HCT116 (cell line): ENCODE measurements at places on chromosomes 3 and 15.

DNA sequence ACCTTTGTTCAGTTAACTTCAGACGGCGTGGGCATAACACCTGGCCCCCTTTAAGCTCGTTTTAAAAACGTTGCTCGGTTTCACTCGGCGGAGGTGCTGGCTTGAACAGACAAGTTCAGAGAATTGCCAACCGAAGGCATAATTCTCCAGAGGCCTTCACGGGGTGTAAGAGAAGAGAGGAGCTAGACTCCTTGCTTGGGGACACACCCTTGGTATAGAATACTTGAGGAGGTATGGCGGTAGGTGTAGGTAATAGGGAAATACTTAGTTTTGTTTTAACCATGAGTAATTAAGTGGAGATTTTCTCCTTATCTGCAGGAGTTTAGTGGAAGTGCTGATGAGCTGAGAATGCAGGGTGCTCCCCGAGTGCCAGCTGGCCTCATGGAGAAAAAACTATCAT is 921 bp downstream of the FBXL2 start:
- no peak for DNase-seq

DNA sequence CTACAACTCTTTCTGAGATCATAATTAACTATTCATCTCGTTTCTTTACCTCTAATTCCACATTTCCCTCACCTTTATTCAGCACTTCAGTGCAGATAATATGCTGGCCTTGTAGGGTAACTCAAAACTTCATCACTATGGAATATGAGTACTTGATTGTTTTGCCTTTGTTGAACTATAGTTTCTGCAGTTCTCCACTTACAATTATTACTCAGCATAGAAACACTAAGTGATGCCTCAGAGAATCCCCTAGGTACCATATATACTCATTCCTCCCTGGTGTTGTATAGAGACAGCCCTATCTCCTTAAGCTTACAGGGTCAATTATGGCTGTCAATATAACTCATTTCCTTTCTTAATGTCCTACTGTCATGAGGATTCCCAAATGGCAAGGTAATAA is 380.6 kb upstream of the RBMS3 start:
- no peak for DNase-seq

- no peak for DNase-seq
Observed at GRCh38 chr3:107870096-107870495, 220.7 kb downstream of the CD47 start.

DNA sequence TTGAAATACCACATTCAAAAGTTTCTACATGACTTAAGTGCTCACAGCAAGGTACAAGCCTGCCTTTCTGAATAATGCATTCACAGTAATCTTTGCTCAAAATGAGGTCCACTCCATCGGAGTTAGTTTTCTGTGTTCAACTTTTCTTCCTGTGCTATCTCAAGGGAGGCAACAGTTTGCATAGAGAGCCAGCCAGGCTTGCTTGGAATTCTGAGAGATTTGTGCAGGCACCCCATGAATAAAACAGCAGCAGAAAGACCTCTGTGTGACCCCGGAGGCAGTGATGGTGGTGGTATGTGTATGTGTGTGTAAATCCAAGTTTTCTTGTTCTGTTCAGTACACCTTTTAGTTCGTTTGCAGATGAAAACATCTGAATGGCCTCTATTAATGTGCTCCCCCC is 124.0 kb downstream of the ADAMTS9 start:
- DNase-seq: no peak

- no peak for DNase-seq
Observed at GRCh38 chr15:70064441-70064840, 33.3 kb downstream of the TLE3 start.

DNA sequence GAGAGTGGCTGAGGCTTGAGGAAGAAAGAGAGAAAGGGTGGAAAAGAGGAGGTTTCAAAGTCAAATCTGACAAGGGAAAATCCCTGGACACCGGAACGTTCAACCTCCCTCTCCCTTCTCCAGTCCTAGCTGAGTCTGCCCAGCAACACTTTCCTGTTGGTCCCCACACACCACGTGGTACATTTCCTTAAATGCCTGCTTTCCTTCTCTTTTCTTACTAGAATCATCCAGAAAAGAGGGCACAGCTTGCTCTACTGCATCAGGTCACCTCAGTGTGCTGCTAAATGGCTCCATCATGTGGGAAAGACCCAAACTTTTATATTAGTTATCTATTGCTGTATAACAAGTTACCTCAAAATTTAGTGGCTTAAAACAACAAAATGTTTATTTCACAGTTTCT is 181.2 kb downstream of the NECTIN3 start:
- no peak for DNase-seq

DNA sequence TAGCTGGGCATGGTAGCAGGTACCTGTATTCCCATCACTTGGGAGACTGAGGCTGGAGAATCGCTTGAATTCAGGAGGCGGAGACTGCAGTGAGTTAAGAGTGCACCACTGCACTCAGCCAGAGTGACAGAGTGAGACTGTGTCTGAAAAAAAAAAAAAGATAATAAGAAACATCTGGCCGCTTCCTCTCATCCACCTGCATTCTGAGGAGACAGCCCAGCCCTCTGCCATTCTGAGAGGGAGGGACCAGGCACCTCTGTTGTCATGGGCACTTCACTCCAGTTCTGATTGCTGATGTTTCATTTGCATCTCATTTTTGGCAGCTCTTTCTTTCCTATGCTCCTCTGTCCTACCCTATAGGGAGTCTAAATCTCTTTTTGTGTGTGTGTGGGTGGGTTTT is 36.4 kb upstream of the GSK3B start:
- DNase-seq: no peak

- DNase-seq: no peak
Observed at GRCh38 chr15:97592778-97593177, 367.7 kb upstream of the ARRDC4 start.

- DNase-seq: no peak
Observed at GRCh38 chr15:77608774-77609173, 23.9 kb downstream of the LINGO1 start.

GRCh38 chr15:94722024-94722636 is 490.8 kb downstream of the MCTP2 start:
- DNase-seq: no peak

DNA sequence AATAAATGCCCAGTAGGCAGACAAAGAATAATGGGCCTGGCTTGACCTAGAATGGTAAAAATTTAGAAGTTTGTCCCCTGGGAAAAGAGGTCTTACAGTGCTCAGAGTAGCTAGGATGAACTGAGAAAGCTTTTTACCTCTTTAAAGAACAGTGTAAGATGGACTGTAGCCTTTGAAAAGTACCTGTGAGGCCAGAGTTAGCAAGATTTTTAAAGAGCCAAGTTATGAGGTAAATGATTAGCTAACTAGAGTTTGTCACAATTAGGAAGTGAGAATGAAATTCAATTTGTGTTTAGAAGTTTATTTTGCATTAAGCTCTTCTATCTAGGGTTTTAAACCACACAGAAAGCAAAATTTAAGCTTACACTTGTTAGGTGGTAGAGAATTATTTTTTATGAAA is 480.9 kb downstream of the ZIC1 start:
- no peak for DNase-seq

DNA sequence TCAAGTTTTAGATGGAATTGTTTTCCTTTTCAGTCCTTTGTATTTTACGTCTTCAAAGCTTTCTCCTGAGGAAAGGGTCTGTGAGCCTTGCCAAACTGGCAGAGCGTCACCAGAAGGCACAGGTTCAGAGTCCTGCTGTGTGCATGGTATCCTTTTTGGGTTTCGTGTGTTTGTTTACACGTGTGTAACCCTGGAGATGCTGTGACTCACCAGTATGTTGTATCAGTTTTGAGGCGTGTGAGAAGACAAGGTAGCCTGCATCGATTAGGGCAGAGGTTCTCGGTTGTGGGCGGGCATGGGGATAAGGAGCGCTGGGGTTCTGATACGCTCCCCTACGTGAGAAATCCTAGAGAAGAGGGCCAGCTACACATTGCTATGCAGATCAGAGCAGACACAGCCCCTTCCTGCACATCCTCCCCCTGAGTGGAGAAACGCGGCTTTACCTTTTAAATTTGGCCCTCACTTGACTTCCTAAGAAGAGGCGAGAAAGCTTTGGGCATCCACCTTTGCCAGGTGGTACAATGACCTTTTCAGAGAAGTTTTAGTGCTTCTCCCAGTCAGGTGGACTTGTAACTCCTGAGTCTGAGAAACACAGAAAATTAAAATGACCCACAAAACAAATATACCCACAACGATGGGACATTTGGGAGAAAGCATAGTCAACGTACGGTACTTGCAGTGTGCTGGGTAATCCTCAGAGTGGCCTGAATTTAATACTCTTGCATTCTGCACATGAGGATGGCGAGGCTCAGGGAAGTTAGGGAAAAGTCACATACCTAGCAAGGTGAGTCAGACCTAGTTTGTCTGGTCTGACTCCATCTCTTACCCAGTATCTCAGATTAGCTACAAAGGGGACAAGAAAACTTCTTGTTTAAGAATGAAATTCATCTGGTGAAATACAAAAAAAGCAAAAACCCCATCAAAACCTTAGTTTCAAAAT is 38.1 kb downstream of the TRAK1 start:
- peak; percentile 37 for DNase-seq

DNA sequence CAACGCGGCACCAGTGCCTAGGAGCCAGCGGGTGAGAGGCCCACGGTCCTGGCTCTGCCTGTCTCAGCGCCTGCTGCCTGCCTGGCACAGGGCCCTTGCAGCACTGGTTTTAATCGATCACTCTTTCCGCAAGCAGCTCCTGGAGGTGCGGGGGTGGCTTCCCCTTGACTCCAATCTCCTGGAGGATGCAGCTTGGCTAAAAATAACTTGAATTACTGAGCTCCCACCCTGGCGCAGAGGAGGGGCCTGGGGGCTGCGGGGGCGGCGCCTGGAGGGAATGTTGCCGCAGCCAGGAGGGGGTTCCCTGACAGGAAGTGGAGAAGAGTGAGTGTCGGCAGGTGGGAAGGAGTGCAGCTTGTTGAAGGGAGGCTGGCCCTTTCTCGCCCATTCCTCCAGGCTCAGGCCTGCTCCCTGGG is 9.9 kb upstream of the RPL29 start:
- no peak for DNase-seq

GRCh38 chr3:156188757-156189156 is 68.4 kb downstream of the KCNAB1 start:
- DNase-seq: no peak

GRCh38 chr3:152843955-152844354 is 9.0 kb downstream of the P2RY1 start:
- no peak for DNase-seq

- no peak for DNase-seq
Observed at GRCh38 chr3:58900386-58900785, 149.4 kb downstream of the CFAP20DC start.

- DNase-seq: no peak
Observed at GRCh38 chr3:156388497-156389448, 166.1 kb downstream of the SSR3 start.

GRCh38 chr3:44442596-44443309 is 34.7 kb downstream of the ZNF445 start:
- no peak for DNase-seq

DNA sequence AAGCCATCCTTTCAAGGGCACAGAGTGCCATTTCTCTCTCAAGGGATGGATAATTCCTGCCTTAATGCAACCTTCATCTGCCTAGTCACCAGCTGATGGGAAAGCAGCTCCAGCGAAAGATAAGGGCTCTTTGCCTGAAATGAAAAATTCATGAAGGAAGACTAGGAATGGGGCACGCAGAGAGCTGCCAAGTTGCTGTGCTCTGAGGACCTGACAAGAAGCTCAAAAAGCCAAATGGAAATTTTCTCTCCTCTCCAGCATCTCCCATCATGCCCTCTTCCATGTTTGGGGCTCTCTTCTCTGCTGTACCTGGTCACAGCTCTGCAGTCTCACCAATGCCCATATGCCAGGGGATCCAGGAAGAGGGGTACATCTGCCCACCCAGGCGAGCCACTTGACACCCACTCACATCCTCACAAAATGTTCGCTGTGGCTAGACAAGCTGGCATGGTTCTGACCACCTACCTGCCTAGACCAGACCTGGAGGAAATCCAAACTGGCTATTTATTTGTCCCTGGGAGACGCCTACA is 29.3 kb upstream of the ABHD2 start:
- DNase-seq: no peak

GRCh38 chr15:54618120-54618519 is 578.6 kb downstream of the RSL24D1 start:
- DNase-seq: no peak

DNA sequence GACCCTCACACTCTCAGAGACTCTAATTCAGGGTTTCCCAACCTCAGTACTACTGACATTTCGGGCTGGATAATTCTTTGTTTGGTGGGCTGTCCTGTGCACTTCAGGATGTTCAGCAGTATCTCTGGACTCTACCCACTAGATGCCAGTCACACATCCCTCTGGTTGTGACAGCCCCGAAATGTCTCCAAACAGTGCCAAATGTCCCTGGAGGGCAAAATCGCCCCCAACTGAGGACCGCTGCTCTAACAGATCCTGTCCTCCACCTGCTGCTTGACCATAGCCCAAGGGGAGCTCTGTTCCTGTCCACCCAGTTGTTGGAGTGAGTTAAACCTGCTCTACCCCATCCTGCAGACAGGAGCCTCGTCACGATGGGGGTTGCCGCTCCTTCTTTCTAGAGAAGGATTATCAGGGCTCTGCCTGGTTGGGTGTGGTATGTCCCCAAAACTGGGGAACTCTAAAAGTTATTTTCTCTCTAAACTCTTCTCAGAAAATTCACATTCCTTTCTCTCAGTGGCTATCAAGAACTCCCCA is 85.6 kb upstream of the PSMD6 start:
- no peak for DNase-seq

- peak; percentile 78 for DNase-seq
Observed at GRCh38 chr3:161371441-161372320, at the start of gene SPTSSB. Gene SPTSSB, minus strand, starts transcription at chr3:161371517. Its CDS starts 25,194 bp downstream, at chr3:161346323.

- DNase-seq: no peak
Observed at GRCh38 chr15:83899670-83900069, 245.7 kb downstream of the ADAMTSL3 start.

DNA sequence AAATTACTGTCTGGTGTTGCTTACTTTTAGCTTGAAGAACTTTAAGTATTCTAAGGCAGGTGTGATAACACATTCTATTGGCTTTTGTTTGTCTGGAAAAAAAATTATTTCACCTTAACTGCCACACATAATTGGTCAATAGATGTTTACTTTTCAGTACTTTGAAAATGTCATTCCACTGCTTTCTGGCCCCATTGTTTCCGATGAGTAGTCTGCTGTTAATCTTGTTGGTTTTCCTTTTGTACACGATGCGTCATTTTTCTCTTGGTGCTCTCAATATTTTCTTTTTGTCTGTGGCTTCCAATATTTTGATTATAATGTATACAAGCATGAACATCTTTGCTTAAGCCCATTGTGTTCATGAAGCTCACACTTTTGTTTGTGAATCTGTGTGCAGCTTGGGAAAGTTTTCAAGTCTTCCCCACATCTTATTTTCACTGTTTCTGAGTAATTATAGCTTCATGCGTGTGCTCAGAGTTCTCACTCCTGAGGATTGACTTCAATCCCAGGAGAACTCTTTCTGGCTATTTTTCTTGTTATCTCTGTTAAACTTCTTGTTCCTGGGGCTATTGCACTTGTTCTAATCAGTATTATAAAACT is 664.7 kb downstream of the IGSF11 start:
- peak; percentile 0 for DNase-seq

GRCh38 chr15:91853948-91854638 is 585 bp downstream of the SLCO3A1 start:
- DNase-seq: no peak

- no peak for DNase-seq
Observed at GRCh38 chr3:116445990-116446389, 703 bp upstream of the LSAMP start.

- DNase-seq: no peak
Observed at GRCh38 chr15:87619161-87619960, 637.2 kb downstream of the NTRK3 start.

- DNase-seq: no peak
Observed at GRCh38 chr15:64125978-64126377, 25.6 kb upstream of the SNX22 start.

GRCh38 chr3:141486496-141486745 is 406 bp upstream of the RASA2 start:
- no peak for DNase-seq

- no peak for DNase-seq
Observed at GRCh38 chr3:143121241-143122088, 1.9 kb downstream of the CHST2 start.
